ENCODE measurements at places on chromosomes 4 and X.

GRCh38 chr4:121227341-121227792 is 63.2 kb upstream of the TNIP3 start:
- no peak for DNase-seq

DNA sequence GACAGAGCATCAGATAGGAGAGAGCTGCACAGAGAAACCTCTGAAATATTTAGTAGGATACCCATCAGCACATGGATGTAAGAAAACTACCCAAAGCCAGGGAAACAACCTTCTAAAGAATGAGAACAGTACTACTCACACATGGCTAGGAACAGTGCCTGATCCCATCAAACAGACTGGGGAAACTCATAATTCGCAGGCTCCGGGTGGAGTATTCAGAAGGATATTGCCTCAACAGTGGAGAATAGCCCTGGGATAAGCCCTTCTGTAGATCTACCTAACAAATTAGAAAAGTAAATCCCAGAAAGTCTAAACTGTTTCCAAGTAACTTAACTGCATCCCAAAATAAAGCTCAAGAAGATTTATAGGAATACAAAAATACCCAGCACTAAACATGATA is 17.8 kb downstream of the RCHY1 start:
- DNase-seq, result no peak

DNA sequence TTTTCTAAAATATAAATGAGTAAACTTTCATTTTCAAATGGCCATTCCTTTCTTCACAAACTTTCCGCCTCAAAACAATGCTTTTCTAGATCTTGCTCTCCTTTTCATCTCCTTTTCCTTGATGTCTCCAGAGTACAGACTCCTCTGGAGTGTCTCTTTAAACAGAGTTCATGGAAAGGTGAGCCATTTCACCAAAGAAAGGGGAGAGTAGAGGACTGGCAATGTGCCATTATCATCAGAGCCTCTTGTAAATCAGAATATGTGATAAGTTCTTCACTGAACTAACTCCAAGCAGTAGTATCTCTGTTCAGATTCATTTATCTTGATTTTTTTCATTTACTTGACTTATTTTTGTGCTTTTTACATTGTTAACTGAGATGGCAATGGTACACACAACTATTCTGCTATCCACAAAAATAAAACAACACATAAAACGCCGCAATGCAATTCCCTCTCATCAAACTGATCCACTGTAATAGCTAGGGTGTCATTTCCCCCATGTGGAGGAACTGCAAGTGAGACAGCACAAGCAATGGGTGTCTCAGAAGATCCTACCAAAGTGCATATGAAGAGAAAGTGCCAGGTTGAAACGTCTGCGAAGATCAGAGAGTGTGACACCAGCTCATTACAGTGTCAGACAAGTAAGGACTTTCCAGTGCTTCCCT is 125.4 kb downstream of the RASL11B start:
- DNase-seq, result no peak

- DNase-seq, result no peak
Measured at GRCh38 chrX:53642337-53642736, 44.2 kb downstream of the HUWE1 start.

- DNase-seq, result no peak
Measured at GRCh38 chr4:109177096-109177810, 125.2 kb downstream of the COL25A1 start.

Data from fibroblast of skin of right quadriceps (primary cell).